ENCODE measurements at places on chromosomes 12 and 14.

DNA sequence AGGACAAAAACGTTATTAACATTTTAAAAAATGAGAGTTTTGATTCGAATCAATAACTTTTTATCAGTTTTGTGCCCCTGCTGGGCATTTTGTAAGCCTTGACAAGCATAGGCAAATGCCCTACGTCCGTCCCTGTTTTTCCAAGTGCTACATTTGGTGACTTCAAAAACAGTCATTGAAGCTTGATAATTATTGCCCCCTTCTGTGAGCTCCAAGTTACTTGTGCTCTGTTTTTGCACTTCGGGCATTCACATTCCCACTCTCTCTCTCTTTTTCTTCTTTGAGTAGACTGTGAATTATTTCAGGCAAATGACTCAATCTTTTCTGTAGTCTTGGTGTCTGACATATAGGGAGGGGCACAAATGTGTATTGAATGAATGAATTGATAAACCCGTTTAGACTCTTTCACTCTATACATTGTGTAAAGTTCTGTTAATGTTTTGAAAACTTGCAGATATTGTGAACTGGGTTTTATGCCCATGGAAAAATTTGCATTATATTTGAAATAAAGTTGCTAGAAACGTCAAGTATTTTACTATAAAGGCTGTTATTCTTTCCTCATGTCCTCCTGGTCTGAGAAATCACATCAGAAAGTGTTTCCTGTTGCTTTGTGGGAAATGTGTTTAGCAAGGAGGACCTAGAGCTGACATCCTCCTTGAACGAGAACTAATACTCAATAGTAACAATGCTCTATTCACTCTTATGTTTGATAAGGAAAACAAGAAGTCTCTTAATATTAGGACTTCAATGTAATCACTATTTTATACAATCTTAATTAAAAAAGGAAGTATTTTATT lies 1.4 kb downstream of the APAF1 start:
- DNase-seq: no peak

GRCh38 chr12:120800665-120801064 lies 75.0 kb downstream of the ACADS start:
- DNase-seq: no peak

DNA sequence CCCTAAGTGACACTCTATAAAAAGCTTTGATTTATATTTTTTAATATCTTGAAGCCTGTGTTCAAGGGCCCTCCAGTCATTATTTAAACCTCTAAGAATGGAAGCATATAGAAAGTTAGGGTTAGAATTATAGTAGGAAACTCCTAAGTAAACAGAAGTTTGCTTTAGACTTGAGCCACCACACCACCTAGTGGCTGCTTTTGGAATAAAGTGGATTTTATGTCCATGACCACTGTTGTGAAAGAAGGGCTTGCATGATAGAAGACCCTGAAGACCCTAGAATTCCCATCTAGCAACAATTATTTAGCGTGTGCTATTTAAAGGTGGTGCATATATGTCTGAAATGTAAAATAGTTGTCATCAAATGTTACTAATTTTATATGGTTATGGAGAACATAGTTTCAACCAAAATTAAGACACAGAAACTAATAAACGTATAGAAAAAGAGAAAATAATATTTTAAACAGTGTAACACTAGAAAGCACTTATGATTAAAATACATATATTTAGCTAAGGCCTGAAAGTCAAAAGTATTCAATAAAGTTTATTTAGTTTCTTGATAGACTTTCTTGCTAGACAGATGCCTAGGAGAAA lies 21.3 kb downstream of the LRRIQ1 start:
- DNase-seq: no peak

DNA sequence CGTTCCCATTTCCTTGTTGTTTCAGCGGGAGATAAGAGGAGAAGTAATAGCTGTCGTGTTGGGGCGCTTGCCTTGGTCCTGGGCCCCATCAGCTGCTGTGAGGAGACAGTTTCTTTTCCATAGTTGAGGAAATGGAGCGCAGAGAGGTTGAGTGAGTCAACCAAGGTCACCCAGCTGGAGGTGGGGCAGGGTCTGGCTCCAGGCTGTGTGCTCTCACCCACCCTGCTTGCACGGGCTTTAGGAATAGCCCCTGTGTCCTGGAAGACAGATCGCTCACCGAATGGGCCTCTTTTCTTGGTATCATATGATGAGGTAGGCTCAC lies 165.7 kb upstream of the RTL1 start:
- no peak for DNase-seq

GRCh38 chr14:57390806-57391516 lies 575 bp downstream of the NAA30 start:
- DNase-seq: peak; percentile 63

- no peak for DNase-seq
These were observed 24.9 kb downstream of the DEGS2 start for GRCh38 chr14:100134586-100134985.

GRCh38 chr12:78933014-78933413 lies 68.4 kb downstream of the SYT1 start:
- DNase-seq: no peak

- no peak for DNase-seq
These were observed 31.7 kb downstream of the ESRRB start for GRCh38 chr14:76407449-76408150.

GRCh38 chr14:26276757-26277156 lies 321.1 kb downstream of the NOVA1 start:
- DNase-seq: no peak

DNA sequence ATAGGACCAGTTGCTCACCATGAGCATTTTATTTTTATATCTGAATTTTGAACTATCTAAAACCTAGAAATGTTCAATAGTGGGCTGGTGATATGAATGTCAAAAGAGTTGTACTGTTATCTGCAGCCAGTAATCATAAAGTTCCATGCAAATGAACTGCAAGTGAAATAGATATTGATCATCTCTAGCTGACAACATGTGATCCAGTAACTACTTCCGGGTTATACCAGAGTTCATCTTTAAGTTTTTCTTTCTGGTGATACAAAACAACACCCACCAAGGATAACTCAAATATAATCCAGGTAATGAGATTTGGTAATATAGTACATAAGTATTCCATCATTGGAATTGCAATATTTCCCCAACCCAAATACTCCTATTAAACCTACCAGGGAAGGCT lies 4.1 kb downstream of the IL26 start:
- DNase-seq: no peak

GRCh38 chr14:64721899-64722298 lies 17.7 kb downstream of the PLEKHG3 start:
- DNase-seq: no peak

- DNase-seq: no peak
These were observed 6.1 kb upstream of the IL26 start for GRCh38 chr12:68231691-68232090.

DNA sequence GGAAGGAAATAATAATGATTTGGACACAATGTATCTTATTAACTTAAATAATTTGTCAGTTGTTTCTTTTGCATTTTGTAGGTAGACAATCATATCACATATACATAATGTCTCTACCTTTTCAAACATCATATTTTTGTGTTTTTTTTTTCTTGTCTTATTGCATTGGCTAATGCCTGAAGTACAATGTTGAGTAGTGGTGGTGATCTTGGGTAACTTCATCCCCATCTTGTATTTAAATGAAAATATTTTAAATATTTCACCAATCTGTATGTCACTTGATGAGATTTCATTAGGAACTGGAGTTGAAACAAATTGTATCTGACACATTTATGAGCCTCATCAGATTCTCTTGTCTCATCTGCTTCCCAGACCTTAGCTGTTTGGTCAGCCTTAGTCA lies 109.7 kb upstream of the LHX5 start:
- DNase-seq: no peak

DNA sequence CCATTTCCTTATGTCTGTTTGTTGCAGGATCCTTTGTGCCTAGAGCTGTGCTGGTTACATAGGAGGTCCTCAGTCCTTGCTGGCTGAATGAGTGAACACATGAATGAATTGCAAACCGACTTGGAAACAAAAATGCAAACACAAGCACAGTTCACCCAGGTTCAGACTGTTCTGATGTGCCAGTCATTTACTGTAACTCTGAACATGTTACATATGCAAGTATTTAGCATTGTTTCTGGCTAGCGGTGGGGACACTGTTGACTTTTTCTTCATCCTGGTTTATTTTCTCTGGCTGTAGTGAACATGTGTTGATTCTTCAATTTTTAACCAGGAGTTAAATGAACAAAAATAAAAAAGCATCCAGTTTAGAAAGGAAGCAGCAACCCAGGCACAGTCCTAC lies 33.4 kb downstream of the TSPAN9 start:
- DNase-seq: no peak

GRCh38 chr12:68175557-68176061 lies 16.1 kb upstream of the IFNG start:
- no peak for DNase-seq

DNA sequence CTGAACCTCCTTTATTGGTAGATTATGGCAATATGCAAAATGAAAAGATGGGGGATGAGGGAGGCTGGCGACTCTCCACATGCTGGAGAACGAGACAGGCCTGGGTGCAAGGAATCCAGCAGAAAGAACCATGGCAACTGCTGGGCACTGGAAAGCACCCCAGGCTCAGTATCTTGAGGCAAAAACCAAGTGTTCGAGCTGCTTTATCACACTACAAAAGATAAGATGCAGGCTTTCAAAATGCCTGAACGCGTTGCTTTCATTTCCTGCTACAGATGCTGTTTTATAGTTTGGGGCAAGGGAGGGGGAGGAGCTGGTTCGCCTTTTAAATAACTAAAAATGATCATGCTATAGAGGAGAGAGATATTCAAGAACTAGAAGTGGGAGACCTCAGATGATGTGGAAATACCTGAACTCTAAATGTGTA lies 38.9 kb downstream of the NIN start:
- no peak for DNase-seq

- no peak for DNase-seq
These were observed 12.1 kb downstream of the GPATCH2L start for GRCh38 chr14:76163668-76164363.

DNA sequence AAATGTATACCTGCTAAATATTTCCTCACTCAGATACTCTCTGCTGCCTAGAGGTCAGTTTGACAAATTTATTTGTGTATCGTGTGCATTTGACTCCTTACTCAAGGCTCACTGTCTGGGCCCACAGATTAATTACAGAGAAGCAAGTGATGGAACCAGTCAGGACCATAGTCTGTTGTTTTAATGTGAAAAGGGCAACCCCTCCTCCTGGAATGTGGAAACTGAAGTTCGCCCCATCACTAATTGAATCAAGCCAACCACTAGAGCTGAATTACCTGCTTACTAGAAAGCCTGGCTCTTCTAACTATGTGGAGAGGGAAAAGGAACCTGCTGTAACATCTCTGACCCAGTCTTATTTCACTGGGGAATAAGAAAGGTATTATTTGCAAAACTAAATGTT lies 199.9 kb upstream of the KRR1 start:
- no peak for DNase-seq

GRCh38 chr14:94290197-94290596 lies 2.9 kb downstream of the SERPINA10 start:
- no peak for DNase-seq

- no peak for DNase-seq
These were observed 86.2 kb downstream of the C12orf50 start for GRCh38 chr12:87943023-87943422.

GRCh38 chr12:94329366-94329765 lies 130.3 kb downstream of the CEP83 start:
- DNase-seq: no peak

DNA sequence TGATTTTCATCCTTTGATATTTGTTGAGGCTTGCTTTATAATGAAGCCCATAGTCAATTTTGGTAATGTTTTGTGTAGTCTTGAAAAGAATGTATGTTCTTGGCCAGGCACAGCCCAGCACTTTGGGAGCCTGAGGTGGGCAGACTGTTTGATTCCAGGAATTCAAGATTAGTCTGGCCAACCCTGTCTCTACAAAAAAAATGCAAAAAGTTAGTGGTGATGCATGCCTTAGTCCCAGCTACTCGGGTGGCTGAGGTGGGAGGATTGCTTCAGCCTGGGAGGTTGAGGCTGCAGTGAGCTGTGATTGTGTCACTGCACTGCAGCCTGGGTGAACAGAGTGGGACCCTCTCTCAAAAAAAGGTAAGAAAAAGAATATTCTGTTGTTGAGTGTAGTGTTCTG lies 10.8 kb downstream of the ETNK1 start:
- no peak for DNase-seq

GRCh38 chr14:104741803-104742251 lies 11.1 kb upstream of the SIVA1 start:
- no peak for DNase-seq

DNA sequence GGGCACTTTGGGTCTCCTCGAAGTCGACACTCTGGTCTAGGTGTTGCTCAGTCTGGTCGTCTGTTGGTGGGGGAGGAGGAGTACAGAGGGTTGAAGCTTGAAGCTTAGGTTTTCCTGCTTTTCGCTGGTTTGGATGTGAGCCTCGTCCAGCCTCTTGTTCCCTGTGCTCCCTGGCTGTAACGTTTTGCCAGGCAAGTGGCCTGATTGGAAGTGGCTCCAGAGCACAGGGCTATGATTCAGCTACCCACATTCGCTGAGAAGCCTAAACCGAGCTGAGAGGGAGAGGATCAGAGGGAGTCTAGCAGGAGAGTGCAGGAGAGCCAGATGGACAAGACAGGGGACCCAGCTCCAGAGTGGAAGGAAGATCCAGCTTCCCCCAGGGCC lies 6.1 kb downstream of the HOXC10 start:
- DNase-seq: no peak

DNA sequence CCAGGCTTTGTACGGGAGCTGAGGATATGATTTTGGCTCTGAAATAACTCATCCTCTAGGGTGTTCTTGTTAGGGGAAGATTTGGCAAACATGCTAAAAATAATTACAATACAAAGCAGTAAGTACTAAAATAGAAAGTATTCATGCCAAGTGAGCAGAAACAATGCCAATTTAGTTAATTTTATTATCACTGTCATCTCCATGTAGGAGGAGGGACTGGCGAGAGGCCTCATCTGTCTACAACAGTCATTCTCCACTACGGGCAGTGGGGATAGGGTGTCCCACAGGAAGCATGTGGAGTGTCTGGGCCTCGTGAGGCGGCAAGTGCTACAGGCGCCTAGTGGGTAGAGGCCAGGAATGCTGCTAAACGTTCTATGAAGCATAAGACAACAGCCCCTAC lies 3.3 kb downstream of the ISM2 start:
- no peak for DNase-seq

DNA sequence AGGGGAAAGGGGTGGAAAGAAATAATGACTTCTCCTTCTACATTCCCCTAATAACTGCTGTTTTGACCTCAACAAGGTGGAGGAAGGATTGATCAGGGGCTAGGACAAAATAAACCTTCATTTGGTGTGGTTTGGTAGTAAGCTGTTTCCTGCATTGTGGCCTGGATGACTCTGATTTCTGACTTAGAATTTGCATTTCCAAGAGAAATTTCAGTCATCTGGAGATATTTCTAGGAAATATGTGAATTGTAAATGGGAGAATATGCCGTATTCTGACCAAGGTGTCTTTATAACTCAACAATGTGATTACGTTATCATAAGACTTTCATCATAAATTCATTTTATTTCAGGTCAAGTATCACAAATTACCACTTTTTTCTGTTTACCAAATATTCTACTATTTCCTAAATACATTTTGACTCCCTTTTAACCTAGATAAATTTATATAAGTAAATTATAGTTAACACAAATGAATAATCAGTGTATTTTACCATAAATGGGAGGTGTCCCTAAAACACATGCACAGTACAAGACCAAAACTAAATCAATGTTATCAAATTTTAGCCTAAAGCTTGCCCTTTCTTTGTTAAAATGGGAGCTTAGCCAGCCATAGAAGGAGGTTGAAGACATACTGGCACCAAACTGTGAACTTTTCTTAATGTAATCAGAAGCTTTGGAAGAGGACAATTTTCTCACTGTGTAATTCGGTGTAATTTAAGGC lies 828.8 kb downstream of the TMTC2 start:
- no peak for DNase-seq

Data from T-helper 2 cell (primary cell).